SK-MEL-5 (cell line): ENCODE measurements at places on chromosomes 2 and 18.

DNA sequence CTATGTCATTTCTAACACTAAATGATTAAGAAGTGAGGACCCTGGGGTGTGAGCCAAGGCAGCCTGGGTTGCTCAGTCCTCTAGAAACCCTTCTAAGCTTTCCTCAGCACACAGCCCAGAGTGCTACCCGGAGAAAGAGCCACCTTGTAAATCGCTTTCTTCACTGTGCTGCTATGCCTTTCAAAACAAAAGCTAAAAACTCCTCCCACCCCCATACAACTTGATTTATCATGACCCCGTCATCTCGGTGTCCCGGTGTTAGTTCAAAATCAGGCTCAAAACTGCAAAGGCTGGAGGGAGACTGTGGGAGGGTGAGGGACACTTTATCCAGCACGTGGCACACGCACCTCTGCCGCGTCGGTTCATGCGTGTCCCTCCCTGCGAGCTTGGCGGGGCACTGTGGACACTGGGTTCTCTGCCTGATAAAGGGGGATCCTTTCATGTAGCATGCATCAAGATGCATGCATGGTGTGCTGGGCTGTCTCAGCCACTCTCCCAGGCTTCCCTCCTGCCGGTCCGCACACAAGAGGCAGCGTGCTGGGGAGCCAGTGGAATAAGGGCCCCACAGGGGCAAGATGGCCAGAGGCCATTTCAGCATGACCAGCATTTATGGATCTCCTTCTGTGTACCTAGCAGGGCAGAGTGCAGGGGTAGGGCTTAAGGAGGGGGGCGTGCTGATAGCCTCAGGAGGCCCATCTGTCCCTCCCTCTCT lies 170.4 kb downstream of the SMAD7 start:
- no peak for DNase-seq

DNA sequence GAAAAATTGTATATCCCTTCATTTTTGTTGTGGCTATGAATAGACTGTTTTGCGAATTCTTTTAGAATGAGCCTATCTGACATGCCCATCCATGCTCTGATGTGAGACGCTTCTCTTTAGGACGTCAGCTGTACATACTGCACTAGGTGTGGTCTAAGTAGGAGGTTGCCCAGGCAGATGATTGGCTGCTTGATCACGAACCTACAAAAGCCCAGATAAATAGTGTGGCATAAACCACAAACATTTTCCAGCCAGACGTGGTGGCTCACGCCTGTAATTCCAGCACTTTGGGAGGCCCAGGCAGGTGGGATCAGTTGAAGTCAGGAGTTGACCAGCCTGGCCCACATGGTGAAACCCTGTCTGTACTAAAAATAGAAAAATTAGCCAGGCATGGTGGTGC lies 251.8 kb downstream of the AGAP1 start:
- DNase-seq, result no peak

DNA sequence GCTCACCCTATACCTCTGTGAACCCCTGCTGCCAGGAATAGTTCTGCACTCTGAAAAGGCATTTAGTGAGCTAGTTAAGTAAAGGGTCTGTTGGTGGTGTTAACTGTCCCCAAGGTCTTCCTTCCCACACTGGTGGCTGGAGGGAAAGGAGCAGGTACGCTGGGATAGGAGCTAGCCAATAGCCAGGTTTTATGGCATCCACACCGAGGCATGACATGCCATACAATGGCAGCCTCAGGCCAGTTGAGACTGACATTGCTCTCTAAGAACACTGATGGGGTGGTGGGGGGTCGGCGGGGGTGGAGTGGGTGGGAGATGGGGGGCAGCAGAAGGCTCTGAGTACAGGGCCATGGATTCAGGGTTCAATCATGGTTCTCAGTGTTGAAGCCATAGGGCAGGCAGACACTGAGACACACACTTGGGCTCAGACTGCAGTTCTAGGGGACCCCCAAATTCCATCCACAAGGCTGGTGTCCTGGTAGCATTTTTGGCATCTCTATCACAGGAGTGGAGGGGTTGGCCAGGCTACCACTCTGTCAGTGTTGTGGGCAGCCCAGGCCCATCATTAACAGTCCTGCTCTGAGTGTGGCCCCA lies 136.0 kb downstream of the CTIF start:
- no peak for DNase-seq

DNA sequence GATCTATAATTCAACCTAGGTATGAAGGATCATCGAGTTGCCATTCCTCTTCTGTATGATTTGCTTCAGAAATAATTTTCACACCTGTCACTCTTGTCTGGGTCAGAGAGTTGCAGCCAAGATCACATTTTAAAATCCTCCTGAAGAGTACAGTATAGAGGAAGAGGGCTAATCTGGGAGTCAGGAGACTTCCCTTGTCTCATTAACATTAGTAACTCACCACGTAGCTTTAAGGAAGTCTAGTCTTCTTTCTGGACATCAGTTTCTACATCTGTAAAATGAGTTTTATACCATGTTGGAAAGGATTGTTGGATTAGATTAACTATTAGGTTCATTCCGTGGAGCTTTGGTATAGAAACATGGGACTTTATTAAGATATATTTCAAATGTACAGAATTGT lies 109.4 kb downstream of the TDRD15 start:
- no peak for DNase-seq
